ENCODE measurements at places on chromosomes 2 and 18.

DNA sequence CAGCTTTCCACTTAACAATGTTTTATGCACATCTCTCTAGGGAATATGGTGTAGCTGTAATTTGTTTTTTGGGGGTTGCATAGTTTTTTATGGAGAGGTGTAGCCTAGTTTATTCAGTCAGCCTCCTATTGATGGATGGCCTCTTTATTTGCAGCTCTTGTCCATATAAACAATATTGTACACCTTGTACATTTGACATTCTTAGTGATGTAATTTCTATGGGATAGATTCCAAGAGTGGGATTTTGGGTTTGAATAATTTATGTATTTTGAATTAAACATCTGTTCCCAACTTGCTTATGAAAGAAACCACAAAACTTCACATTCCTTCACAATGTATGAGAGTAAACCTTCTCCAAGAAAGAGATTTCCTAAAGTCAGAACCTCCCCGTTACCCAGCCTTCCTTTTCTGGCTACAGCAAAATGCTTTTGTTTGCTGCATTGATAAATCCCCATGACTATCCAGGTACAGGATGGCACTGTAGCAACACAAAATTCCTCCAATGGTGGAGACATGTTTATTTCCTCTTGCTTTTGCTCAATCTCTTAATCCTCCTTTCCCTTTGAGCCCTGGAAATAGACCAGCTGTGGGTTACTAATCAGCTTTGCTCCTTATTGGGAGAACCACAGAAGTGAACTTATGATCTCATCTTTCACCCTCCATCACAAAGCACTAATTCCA lies 58.4 kb upstream of the GALR1 start:
- DNase-seq, result no peak

- no peak for DNase-seq
Measured at GRCh38 chr18:61833978-61834377, 58.8 kb downstream of the RNF152 start.

GRCh38 chr2:17065536-17065935 lies 399.9 kb upstream of the CYRIA start:
- DNase-seq, result no peak

GRCh38 chr18:33536904-33537303 lies 41.1 kb upstream of the ASXL3 start:
- DNase-seq, result no peak

DNA sequence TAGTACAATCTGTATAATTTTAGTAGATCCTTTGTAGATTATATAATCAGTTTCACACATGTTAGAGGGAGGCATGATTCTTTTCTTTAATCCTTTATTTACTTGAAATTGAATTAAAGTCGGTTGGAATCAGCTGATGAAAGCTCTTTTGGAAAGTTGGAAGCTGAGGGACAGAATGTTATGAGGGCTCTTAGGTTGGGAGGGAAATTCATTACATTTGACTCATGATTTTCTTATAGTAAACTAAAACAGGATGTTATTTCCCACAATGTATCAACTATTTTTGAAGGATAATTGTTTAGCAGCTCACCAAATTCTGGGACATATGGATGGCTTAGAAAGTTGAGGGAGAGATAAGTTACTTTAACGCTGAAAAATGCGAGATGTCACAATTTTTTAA lies 52.7 kb upstream of the TMEFF2 start:
- no peak for DNase-seq

DNA sequence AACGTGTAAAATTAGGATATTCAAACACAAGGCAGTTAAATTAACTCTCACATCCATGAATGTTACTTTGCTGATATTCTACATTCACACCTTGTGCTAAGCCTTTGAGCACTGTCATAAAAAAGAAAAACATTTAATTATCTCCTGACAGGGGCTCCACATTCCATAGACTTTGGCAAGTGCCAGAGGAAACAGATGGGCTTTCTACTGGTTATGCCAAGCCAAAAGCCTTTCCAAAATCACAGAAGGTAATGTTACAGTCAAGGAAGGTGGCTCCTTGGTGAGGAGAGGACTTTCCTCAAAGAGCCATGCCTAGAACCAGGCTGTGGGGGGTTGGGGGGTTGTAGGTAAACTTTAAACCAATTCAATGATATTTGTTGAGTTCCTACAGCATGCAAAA lies 12.4 kb downstream of the MYO5B start:
- DNase-seq, result no peak

GRCh38 chr18:68053290-68053689 lies 536.8 kb upstream of the DSEL start:
- no peak for DNase-seq

DNA sequence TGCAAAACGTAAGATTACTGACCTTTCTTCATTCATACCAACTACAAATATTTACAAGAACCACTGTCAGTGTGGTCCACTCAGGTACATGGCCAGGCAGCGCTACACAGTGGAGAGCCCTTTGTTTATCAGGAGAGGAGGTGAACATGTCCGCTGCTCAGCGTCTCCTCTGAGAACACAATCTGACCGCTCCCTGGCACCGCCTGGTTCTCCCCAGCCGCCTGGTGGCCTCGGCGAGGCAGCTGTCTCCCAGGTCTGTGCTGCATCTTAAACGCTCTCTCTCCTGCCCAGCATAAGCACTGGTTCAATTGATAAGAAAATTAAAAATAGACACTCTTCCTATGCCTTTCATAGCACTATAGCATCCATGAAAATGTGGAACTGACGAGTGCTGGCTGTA lies 146.8 kb upstream of the PXDN start:
- no peak for DNase-seq
